Karpas-422 (cell line): ENCODE measurements at places on chromosomes 2 and 18. TPM values are rescaled to one million over a fixed set of nuclear protein-coding genes. Genes with fewer than 3 reads are reported as not detected.

- H3K4me3 ChIP-seq, result no peak overlapping the region
- peak; percentile 86 for DNase-seq
- no peak overlapping the region for H3K27ac ChIP-seq
- H3K36me3 ChIP-seq, result no peaks in the 10 kb centered on the region
- no peaks in the 10 kb centered on the region for H3K27me3 ChIP-seq
These were observed 39.2 kb downstream of the ABCG8 start for GRCh38 chr2:43877782-43878464.

DNA sequence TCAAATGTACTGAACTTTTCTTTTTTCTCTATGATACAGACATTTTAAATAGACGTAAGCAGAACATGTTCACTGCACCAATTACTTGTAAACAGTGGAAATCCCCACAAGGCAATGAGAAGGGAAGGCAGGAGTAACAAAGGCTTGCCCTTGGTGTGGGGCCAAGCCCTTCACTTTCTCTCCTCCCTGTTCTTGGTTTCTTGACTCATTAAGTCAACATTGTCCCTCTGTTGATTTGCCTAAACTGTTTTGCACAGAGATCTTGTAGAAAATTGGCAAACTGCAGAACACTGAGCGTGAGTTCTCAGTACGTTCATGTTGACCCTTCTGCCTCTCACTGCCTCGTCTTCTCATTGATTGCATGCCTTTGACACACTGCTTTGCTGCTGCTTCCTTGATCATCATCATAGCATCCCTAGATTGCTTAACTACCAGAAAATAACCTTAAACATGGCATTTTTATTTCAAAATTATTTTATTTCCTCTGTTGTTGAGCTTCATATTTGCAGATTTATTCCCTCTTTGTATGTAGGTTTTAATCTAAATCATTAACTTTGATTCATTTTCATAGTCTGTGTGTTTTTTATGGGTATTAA is 257.7 kb downstream of the PTGR3 start:
- no peak overlapping the region for H3K27ac ChIP-seq
- DNase-seq, result no peak
- H3K4me1 ChIP-seq, result no peaks in the 10 kb centered on the region
- no peak overlapping the region for H3K4me3 ChIP-seq

GRCh38 chr2:118040891-118041290 is 27.0 kb upstream of the CCDC93 start:
- DNase-seq, result no peak
- no peaks in the 10 kb centered on the region for H3K36me3 ChIP-seq
- no peak overlapping the region for H3K27ac ChIP-seq

DNA sequence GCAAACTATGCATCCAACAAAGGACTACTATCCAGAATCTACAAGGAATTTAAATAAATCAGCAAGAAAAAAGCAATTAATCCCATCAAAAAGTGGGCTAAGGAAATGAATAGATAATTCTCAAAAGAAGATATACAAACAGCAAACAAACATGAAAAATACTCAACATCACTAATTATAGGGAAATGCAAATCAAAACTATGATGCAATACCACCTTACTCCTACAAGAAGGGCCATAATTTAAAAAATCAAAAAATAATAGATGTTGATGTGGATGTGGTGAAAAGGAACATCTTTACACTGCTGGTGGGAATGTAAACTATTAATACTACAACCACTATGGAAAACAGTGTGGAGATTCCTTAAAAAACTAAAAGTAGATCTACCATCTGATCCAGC is 164.7 kb downstream of the ZBTB7C start:
- H3K27me3 ChIP-seq, result no peaks in the 10 kb centered on the region
- H3K4me3 ChIP-seq, result no peak overlapping the region
- no peak for DNase-seq
- no peaks in the 10 kb centered on the region for H3K4me1 ChIP-seq
- no peak overlapping the region for H3K27ac ChIP-seq
- no peaks in the 10 kb centered on the region for H3K36me3 ChIP-seq

DNA sequence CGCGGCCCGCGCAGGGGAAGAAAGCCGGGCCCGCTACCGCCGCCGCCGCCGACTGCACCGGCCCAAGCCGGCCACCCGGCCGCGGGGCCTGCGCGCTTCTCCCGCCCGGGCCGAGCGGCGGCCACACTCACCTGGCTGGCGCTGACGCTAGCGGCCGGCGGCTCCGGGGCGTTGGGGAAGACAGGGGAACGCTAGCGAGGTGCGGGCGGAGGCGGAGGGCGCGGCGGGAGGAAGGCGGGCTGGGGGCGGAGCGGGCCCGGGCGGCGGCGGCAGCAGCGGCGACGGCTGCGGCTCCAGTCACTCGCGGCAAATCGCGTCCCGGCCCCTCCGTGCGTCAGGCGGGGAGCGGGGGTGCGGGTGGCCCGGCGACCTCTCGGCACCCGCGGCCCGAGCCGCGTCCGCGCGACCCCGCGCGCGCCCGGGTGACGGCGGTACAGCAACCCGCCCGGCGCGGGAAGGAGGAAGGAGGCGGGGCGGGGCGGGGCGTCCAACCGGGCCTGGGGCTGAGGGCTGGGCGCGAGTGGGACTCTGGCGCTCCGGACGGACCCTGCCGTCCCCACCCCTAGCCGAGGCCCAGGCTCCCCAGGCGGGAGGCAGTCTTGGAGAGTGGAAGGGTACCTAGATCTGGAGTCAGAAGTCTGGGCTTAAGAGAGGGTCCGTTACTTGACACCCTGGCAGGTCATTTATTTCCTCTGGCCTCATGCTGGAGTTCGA is at the start of gene SESTD1:
Gene SESTD1 (minus strand): TSS at position 465 of the 714 bp plus-strand sequence. CDS start 72,991 bp downstream, outside the sequence.
- H3K36me3 ChIP-seq, result no peaks in the 10 kb centered on the region
- peak within 1 kb of the TSS; percentile 46; the same call in 1 of the 2 replicates for H3K4me3 ChIP-seq
- H3K4me1 ChIP-seq, result peaks cover 3% of the 10 kb centered on the region; the same call in 1 of the 2 replicates
- H3K27me3 ChIP-seq, result no peaks in the 10 kb centered on the region

- no peak for DNase-seq
- no peaks in the 10 kb centered on the region for H3K4me1 ChIP-seq
- no peaks in the 10 kb centered on the region for H3K36me3 ChIP-seq
- H3K27ac ChIP-seq, result no peak overlapping the region
These were observed 1.7 kb upstream of the NETO1 start for GRCh38 chr18:72869226-72870185.

DNA sequence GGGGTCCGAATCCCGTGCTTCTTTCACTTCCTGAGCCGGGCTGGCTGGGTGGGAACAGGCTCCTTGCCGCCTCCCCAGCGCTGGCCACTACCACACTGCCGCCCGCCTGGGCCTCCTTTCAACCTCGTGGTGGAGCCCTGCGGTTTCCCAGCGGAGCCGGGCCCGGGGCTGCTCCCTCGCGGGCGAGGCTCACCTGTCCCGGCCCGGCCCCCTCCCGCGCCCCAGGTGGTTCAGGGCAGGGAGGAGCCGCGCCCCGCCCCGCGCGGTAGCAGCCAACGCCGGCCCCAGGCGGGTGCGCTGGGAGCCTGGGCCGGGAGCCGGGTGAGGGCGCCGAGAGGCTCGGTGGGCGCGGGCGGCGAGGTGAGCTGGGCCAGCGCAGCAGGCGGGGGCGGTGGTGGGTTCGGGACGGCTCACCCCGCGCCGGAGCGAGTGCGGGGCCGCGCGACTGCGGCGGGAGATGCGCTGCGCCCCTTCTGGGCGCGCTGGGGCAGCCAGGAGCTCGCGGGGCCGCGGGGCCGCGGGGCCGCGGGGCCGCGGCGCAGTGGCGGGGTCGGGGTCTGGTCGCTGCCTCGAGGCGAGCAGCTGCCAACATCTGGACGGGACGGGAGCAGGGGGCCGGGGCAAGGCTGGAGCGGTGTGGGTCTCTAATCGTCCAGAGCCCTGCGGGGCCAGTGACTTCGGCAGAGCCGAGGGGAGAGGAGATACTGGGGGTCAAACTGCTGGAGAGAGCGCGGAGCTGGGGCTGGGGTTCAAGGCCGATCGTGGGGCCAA is at the start of gene LYPD6B:
Gene LYPD6B (plus strand): TSS at position 258 of the 771 bp plus-strand sequence. CDS start 92,250 bp downstream, outside the sequence.
- no peak within 1 kb of the TSS for H3K27ac ChIP-seq
- H3K4me1 ChIP-seq, result no peaks in the 10 kb centered on the region

DNA sequence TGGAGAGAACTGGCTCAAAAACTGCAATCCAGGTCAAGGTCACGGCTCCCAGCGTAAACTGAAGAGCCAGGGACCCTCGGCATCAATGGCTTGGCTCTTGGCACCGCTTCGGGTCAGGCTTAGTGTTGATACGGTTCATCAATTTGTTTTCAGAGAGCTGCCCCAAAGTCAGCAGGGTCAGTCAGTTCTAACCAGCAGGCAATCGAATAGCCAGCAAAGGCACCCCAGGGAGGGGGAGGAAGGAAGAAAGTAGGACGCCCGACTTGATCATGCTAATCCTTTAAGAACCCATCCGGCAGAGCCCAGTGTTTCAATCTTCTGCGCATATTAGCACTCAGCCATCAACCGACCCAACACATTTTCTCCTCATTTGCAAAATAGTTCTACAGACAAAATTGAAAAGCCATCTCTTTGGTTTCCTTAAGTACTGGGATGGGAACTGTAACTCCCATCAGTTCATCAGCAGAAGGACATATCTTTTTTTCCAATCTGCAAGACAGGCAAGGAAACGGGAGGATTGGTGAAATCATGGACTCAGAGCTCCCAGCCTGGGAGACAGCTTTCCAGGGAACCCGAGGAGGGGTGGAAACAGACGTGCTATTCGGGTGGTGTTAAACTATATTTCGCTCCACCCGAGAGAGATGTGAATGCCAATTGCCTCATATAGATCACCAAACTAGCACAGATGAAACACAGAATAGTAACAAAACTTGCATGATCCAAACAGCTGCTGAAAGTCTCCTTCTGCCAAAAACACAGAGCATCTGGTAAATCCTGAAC is 40.7 kb upstream of the CABLES1 start:
- peaks cover 10% of the 10 kb centered on the region for H3K4me1 ChIP-seq
- no peaks in the 10 kb centered on the region for H3K36me3 ChIP-seq
- no peaks in the 10 kb centered on the region for H3K27me3 ChIP-seq
- H3K27ac ChIP-seq, result no peak overlapping the region
- DNase-seq, result no peak

Gene UGT1A7
- 0.18 TPM in 1 of 2 replicates, not detected in the other for total RNA-seq

- no peak overlapping the region for H3K4me3 ChIP-seq
- H3K36me3 ChIP-seq, result no peaks in the 10 kb centered on the region
- no peak overlapping the region for H3K27ac ChIP-seq
- no peaks in the 10 kb centered on the region for H3K4me1 ChIP-seq
- no peak for DNase-seq
These were observed 22.7 kb downstream of the TTC32 start for GRCh38 chr2:19879120-19879519.
